ENCODE measurements at places on chromosomes 11 and 22. TPM values are rescaled to one million over a fixed set of nuclear protein-coding genes. Genes with fewer than 3 reads are reported as not detected.

GRCh38 chr11:61712846-61713245 lies 32.7 kb downstream of the DAGLA start:
- no peaks in the 10 kb centered on the region for H3K36me3 ChIP-seq
- no peaks in the 10 kb centered on the region for H3K27me3 ChIP-seq
- H3K4me1 ChIP-seq: no peaks in the 10 kb centered on the region
- H3K27ac ChIP-seq: no peak overlapping the region

DNA sequence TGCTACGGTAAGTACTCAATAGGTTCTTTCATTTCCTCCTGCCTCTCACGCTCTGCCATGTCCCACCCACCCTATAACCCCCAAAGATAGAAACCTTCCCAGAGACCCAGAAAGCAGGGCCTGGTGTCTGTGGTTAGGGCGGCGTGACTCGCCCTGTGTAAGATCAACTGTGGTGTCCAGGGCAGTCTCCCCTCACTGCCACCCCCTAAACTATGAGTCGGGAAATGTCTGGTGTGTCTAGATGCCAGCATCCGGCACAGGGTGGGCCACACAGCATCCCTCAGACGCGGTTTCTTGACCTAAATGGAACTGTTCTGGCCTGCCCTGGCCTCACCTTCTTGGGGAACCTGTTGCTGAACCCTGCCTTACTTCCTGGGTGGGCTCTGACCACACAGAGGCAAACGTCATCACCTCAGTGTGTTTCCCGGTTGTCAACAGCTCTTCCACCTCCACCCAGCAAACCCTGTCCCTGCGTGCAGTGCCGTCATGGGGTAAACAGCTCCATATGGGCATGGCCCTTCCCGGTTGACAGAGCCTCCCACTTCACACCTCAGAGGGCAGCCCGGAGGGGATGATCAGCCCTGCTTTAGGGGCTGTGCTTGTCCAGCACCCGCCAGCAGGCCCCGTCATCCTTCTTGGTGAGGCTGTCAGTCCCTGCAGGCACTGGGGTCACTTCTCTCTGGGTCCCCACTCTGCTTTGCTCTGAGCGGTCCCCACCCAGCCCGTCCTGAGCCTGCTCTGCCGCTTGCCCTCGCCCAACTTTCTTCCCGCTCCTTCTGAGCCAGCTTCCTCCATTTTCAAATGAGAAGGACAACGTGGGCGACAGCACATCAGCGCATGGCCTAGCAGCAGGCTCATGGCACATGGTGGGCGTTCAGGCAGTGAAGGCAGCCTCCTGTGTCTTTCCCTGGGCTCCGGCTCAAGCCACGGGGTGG lies 6.0 kb downstream of the WNT11 start:
- H3K36me3 ChIP-seq: no peaks in the 10 kb centered on the region
- no peaks in the 10 kb centered on the region for H3K4me1 ChIP-seq
- H3K4me3 ChIP-seq: no peak overlapping the region
- no peaks in the 10 kb centered on the region for H3K27me3 ChIP-seq
- DNase-seq: no peak

DNA sequence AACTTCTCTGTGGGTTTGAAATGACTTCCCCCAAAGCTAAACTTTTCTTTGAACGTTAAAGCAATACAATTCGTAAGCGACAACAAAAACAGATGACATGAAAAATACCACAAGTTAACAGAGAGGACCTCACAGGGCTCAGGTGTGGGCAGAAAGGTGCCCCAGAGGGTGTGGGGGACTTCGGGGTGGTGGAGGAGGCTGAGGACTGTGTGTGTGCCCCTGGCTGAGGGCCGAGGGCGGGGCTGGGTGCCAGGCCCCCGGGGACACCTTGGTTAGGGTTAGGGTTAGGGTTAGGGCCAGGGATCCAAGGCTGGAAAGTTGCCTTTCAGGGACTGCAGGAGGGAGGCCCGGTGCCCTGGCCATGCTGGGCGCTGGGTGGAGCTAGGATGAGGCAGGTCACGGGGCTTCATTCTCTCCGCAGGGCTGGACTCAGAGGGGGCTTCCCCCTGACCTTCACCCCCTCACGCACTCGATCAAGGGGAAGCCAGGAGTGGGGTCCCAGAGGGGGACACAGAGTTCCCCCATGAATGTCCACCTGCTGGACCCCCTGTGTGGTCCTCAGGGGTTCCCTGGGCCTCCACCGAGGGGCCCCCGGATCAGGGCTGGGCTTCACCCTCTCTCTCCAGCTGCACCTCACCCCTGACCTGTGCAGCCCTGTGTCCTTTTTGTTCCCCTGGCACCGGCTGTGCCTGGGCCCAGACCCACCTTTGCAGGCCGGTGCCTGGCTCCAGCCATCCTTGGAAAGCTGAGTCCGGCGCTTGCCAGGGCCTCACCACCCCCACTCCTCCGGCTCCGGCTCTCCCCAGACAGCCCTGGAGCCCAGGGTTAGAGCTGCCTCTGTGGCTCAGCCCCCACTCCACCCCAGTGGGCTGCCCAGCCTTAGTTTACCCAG lies 7.0 kb downstream of the TNNI2 start:
- H3K4me1 ChIP-seq: peaks cover 15% of the 10 kb centered on the region
- DNase-seq: no peak
- H3K27me3 ChIP-seq: no peaks in the 10 kb centered on the region
- no peak overlapping the region for H3K27ac ChIP-seq
- H3K4me3 ChIP-seq: no peak overlapping the region
- H3K36me3 ChIP-seq: no peaks in the 10 kb centered on the region

DNA sequence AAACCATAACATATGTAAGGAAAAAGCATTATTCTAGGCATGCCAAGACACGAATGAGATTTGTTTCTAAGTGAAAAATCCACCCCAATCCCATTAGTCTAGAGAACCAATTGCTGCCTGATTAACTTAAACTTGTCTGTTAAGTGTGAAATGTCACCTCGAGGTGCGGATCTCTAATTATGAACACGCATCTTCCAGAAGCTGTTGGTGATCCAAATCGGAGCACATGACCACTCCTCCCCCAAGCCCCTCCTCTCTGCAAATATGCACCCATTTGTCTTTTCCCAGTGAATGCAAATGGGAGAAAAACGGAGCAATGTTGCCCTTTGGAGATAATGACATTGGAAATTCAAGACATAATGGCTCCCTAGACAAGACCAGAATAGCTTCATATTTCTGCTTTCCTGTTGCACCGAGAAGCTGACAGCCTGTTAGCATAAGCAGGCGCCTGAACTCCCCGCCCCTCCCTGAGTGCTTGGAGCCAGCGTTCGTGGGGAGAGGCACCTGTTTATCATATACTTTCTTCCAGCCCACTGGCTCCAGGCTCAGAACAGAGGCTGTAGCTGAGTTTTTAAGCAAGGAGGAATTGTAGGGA lies 6.0 kb upstream of the FXYD6 start:
- DNase-seq: no peak
- no peak overlapping the region for H3K27ac ChIP-seq
- peaks cover 19% of the 10 kb centered on the region for H3K4me1 ChIP-seq
- H3K27me3 ChIP-seq: no peaks in the 10 kb centered on the region

The EHF gene
- total RNA-seq: 8.0 TPM
